ENCODE measurements at places on chromosomes 1 and 21. TPM values are rescaled to one million over a fixed set of nuclear protein-coding genes. Genes with fewer than 3 reads are reported as not detected.

- H3K4me3 ChIP-seq, result no peak overlapping the region
- H3K36me3 ChIP-seq, result no peaks in the 10 kb centered on the region
- H3K27ac ChIP-seq, result no peak overlapping the region
- no peaks in the 10 kb centered on the region for H3K27me3 ChIP-seq
- peaks cover 7% of the 10 kb centered on the region for H3K4me1 ChIP-seq
- no peak for DNase-seq
Measured at GRCh38 chr1:201223852-201224665, 33.4 kb downstream of the IGFN1 start.

DNA sequence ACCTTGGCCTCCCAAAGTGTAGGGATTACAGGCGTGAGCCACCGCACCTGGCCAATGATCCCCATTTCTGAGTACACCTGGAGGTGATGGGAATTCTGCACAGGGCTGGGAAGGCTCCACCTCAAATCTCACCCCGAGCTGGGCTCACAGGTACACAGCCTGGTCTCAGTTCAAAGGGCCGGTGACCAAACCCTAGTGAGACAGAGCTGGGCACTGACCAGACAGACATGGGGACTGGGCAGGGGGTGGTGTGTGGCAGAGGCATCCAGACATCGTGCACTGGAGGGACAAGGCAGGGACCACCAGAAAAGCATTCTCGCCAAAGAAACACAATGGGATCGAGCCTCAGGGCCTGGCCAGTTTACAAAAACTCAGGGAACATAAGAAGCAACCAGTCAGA, 17.2 kb downstream of the LSS start:
- no peak overlapping the region for H3K27ac ChIP-seq
- H3K4me1 ChIP-seq, result no peaks in the 10 kb centered on the region
- no peaks in the 10 kb centered on the region for H3K36me3 ChIP-seq
- no peak overlapping the region for H3K4me3 ChIP-seq
- no peak for DNase-seq

DNA sequence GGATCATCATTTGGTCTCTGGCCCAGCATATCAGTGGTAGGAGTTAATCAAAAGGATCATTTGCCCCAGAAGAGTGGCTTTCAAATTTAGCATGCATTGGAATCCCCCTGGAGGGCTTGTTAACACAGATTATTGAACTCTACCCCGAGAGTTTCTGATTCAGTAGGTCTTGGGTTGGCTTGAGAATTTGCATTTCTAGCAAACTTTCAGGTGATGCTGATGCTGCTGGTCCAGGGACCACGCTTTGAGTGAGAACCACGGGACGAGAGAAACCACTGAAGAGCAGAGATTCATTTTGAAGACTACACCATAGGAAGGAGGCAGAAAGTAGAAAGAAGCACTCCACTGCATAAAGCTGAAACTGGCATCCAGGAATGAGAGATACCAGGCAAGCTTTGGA, 81.3 kb upstream of the DUSP10 start:
- no peak for DNase-seq
- H3K4me1 ChIP-seq, result peaks cover 21% of the 10 kb centered on the region
- H3K27me3 ChIP-seq, result no peaks in the 10 kb centered on the region
- no peak overlapping the region for H3K4me3 ChIP-seq
- no peak overlapping the region for H3K27ac ChIP-seq

- peaks cover 7% of the 10 kb centered on the region for H3K27me3 ChIP-seq
- H3K36me3 ChIP-seq, result no peaks in the 10 kb centered on the region
- H3K27ac ChIP-seq, result no peak overlapping the region
- no peaks in the 10 kb centered on the region for H3K4me1 ChIP-seq
- DNase-seq, result no peak
- H3K4me3 ChIP-seq, result no peak overlapping the region
Measured at GRCh38 chr1:63703701-63704107, 70.1 kb upstream of the ROR1 start.

C1QA gene
- not detected for polyA plus RNA-seq

AMY2A gene
- polyA plus RNA-seq, result not detected

DNA sequence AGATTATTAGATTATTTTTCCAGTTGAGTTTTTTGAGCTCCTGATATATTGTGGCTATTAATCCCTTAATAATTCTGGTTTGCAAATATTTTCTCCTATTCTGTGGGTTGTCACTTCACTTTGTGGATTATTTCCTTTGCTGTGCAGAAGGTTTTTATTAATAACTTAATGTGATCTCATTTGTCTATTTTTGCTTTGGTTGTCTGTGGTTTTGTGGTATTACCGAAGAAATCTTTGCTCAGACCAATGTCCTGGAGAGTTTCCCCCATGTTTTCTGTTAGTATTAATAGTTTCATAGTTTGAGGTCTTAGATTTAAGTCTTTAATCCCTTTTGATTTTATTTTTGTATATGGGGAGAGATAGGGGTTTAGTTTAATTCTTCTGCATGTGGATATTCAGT, 7.1 kb upstream of the TBX19 start:
- H3K27me3 ChIP-seq, result no peaks in the 10 kb centered on the region
- DNase-seq, result peak; percentile 13
- no peaks in the 10 kb centered on the region for H3K36me3 ChIP-seq

ARHGAP29 gene
- polyA plus RNA-seq, result 145 TPM

All from GM23248 (cell line).